ENCODE measurements at places on chromosomes 12 and 14.

DNA sequence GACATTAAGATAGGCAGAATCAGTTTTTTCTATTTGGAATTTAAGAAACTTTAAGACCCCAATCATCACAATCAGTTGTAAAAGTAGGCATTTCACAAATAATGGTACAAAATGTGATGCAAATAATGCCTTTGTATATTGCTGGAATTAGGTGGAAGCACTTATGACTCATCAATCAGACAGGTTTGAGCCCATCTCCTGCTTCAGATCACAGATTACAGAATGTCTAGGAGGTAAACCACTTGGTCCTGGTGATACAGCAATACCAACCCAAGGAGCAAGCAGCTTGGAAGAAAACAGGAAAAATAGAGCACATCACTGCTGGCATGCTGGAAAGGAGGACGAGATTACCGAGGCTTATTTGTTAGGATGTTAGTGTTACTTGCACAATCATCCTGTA, 57.6 kb downstream of the C12orf56 start:
- no peak for DNase-seq

GRCh38 chr12:110431957-110432587, 18.1 kb downstream of the ARPC3 start:
- DNase-seq = no peak

GRCh38 chr14:24084440-24084839, 9.7 kb upstream of the PCK2 start:
- no peak for DNase-seq

DNA sequence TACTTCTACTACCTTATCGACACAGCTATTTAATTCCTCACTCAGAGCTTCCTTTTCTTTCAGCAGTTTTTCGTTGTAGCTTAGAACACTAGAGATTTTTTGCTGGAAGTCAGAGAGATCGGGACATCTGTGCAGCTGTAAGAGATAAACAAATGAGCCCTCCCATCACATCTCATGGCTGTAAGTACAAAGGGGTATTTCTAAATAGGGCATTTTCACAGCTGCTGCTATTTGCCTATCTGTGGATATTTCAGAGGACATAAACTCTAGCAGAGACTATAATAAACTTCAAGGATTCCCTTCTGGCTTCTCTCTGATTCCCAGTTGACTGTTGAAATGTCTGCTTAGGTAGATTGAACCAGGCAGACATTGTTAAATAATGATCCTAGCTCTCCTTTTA, 76.1 kb upstream of the SAV1 start:
- DNase-seq = no peak

DNA sequence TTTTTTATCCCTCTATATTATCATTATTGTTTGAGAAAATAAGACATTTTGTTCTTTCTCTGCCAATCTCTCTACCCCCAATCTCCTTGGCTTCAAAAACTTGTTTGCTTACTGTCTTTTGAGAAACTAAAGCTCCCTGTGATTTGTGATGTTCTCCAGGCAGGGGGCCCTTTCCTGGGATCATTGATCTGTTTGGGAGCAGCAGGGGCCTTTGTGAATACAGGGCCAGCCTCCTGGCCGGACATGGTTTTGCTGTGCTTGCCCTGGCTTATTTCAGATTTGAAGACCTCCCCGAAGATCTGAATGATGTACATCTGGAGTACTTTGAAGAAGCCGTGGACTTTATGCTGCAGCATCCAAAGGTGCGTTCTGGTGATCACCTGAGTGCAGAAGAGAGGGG, 4.5 kb downstream of the ACOT6 start:
- no peak for DNase-seq

DNA sequence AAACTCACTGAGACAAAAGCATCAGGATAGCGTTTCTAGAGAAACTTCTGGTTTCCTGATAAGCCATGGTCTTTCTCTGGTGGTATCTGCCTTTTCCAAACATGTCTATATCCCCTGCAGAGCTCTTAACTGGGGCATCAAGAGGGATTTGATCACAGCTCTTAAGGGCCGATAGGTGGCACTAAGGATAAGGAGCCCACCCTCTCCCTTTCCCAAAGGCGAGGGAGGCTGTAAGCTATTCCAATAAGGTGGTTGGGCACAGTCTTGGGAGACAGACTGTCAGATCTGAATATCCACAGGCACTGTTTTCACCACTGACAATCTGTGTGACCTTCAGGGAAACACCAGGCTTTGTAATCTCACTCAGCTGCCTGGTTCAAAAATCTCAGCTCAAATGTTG, 206.0 kb downstream of the ADGRD1 start:
- DNase-seq = no peak

DNA sequence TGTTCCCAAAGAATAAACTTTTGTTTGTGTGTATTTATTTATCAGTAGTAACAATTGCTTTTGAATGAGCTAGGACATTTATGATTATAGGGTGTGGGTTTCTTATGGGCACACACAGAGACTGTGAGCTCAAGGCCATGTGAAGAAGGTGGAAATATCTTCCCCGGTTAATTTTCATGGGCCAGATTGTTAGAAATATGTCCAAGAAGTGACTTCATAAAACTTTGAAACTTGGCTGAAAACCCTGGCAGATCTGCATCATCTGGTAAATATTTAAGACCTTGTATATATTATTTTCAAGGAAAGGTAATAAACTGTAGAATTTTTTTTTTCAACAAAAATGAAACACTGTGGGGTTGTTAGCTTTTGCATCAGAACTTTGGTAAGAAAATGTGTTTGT, 53.5 kb upstream of the RNU6-8 start:
- DNase-seq = no peak

All from stimulated activated naive CD4-positive, alpha-beta T cell treated with Interleukin-2 at 50 U/mL for 16 hours (primary cell).